ENCODE measurements at places on chromosomes 12 and 14.

GRCh38 chr12:92292016-92292415 is 146.4 kb upstream of the BTG1 start:
- DNase-seq: no peak

DNA sequence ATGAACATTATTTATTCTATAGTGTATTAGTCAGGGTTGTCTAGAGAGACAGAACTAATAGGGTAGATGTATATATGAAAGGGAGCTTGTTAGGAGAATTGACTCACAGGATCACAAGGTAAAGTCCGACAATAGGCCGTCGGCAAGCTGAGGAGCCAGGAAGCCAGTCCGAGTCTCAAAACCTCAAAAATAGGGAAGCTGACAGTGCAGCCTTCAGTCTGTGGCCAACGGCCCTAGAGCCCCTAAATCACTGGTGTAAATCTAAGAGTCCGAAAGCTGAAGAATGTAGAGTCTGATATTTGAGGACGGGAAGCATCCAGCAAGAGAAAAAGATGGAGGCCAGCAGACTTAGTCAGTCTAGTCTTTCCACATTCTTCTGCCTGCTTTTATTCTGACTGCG is 912.2 kb downstream of the FLRT2 start:
- no peak for DNase-seq

DNA sequence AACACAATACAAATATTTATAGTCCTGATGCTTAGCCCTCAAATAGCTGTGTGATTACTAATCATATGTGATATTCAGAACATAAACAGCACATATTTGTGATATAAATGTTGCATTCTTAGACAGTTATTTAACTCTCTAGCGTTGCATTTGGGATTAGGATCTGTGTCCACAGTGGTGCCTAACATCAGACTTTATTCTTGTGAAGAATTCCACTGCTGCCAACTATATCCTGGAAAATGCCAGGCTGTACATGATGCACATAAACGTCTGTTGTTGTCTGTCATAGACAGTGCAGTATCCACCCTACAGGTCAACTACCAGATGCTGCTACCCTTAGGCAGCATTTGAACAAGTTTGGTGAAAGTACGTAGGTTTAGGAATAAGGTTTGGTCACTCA is 39.0 kb downstream of the SLC38A4 start:
- no peak for DNase-seq

DNA sequence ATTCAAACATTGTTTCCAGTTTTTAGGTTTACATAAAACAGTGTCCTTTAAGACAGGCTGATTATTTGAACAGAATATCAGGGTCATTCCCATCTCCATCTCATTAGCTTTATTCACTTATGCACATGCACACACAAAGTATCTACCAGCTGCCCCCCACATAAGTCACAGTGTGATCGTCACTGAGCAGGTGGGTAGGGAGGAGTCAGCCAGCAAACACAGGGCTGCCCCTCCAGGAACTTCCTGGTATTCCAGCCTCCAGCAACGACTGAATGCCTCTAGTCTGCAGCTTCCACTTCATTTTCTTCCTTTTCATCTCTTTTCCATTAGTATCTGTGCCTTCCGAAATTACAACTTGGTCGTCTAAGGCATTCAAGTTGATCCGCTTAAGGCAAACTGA is 48.8 kb upstream of the FOXN3 start:
- no peak for DNase-seq

DNA sequence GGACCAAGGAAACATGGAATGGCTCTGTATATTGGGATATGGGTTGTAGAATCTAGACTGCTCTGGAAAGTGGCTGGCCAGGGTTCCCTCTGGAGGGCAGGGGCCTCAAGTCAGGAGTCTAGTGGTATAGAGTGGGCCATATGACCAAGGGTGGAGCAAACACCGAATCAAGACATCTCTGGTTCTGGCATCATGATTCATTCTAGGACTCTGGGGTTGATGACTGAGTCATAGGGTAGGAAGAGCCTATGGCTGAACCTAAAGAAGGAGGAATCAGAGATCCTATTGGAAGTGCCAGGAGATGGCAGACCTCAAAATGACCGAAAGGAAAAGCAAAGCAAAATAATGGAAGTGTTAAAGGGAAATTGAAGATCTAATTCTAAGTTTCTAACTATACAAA is 356.4 kb upstream of the PRICKLE1 start:
- DNase-seq: no peak

Measured in cortex of kidney (tissue), 1 donor.